Brain pericyte (primary cell): ENCODE measurements at places on chromosomes 4 and X.

GRCh38 chrX:134171661-134172587, 65.1 kb upstream of the CCDC160 start:
- DNase-seq = no peak

DNA sequence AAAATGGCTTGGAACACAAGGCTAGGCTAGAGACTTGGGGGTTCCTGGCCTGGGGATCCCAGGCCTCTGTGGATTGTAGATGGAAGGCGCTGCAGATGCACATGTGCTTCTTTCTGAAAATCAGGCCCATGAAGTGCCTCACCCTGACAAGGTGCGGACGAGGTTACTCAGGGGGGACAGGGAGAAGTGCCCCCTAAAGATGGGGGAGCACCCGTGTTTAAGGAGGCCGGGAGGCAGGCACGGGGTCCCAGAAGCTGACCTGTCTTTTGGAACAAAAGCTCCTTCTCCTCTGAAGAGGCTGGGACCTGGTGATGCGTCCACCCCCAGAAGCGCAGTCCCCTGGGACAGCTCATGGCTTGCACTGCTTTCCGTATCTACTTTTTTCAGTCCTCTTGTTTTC, 2.4 kb downstream of the PDZD4 start:
- no peak for DNase-seq

DNA sequence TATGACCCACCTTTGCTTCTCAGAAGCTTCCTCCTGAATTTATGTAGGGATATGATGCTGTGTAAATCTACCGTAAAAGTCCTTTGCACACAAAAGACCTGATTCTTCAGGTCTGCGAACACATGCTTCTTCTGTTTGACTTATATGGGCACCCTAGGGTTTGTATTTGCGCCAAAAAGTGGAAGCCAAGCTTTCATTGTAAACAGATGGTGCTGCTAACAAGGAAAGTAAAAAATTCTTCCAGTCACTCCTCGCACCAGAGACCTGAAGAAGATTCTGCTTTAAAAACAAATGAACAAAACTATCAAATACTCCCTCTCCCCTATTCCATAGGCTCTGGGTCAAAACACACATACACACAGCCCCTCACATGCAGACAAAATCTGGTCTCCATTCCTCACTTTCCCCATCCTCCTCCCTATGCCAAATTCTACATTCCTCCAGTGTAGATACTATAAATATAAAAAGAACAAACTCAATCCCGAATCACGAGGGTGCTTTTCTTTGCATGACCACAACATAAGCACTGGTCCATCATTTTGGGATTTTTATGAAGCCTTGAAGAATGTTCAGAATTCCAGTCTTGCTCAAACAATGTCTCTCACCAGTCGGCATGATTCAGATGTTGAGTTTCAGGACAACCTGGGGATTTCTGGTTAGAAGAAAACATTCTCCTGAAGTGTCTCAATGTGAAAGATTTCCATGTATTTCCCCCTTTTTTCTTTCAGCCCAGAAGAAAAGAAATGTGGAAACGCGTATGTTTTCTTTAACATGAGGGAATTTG, 125.1 kb downstream of the PALLD start:
- no peak for DNase-seq

DNA sequence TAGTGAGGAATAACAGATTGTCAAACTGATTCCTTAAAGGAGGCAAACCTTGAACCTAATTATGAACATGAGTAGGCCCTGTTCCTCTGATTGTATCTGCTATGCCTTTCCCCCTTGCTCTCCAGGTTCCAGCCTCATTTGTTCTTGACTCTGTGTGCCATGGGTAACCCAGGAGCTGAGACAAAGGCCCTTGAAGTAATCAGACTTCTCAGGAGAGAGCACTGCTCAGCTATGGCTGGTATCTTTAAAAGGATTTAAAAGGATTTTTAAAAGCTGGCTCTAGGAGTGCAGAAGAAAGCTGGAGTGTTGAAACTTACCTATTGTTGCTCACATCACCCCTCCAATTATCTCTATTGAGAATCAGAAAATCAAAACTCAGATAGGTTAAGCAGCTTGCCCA, 1565.5 kb upstream of the AGA start:
- no peak for DNase-seq

DNA sequence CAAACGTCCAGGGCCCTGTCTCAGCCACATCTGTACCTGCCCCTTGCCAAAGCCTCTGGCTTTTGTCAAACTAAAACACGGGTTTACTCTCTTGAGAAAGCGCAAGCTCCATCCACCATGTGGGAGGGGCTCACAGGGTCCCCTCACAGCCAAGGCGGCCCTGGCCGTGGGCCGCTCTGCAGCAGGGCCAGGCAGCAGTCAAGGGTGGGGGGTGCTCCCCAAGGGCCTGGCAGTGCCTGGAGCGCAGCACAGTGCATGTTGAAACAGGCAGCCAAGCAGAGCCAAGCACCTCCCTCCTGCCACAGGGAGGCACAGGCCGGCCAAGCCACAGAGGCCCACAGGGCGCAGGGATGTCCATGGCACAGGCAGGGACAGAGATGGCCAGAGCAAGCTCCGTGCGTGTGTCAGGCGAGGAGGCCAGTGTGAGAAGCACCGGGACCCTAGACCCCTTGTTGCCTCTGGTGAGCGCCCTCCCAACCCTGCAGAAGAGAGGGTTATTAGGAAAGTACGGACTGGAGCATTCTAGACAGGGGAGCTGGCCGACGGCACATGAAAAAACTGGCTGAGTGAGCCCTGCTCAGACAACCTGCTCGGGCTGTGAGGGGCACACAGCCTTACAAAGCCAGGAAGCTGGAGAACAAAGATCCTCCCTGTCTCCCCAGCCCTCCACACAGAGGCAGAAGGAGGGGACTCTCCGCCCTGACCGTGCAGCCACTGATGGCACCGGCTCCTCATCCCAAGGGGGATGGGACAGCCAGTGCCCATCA, 39.0 kb downstream of the FAM53A start:
- no peak for DNase-seq

DNA sequence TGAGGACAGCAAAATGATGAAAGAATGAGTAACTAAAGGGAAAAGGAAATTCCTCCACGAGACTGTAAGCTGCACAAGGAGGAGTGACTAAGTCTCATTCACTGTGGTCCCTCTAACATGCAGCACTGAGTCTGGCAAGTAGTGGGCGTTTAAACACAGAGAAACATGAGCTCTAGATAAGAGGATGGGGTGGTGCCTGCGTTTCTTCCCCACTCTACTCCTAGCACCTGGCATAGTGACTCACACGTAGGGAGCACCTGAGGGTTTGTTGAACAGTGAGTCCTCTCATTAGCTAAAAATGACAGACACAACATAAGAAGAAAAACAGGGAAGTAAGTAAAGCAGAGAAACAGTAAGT, 105.8 kb upstream of the CBR4 start:
- no peak for DNase-seq

DNA sequence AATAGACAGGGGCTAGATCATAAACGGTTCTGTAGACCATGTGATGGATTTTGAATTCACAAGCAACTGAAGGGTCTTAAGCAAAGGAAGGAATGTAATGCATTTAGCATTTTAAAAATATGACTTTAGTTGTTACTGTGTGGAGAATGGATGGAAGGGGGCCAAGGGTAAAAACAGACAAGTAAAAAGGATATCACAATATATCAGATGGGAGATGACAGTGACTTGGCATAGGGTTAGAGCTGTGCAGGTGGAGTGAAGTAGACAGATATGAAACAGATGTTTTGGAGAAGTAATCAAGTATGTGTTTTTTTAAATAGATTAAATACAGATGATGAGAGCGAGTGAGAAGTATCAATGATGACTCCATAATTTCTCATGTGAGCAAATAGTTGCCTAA, 1116.0 kb upstream of the TENM3 start:
- no peak for DNase-seq

DNA sequence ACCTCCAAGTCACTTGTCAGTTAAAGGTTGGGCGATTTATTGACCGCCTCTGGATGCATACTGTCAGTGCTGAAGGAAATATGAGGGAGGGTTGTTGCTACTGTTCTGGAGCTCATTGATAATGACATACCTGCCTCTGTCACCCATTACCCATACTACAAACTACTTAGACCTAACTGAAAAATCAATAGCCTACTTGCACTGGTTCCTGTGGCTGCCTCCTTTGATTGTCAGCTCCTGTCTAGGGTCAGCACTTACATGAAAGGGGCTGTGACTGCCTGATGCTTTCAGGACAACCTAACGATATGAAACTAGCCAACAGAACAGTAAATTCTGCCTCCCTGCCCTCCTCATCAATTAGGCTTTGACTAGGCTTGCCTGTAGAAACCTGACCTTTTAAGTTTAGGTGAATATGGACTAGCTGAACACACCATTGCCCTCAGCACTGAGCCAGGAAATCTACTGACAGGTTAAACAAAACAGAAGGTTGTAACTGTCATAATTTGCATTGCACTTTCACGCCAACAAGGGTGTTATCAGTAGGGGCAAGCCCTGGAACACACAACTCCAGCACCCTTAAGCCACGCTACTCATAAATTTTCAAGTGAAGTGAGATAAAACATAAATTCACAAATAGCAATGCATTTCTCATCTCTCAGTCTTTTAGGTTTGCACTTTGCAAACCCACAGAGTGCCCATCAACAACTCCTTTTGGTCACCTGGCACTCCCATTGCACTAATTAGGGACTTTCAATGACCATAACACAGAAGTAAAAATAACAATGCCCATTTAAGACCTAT, 9.0 kb upstream of the MAB21L2 start:
- no peak for DNase-seq

DNA sequence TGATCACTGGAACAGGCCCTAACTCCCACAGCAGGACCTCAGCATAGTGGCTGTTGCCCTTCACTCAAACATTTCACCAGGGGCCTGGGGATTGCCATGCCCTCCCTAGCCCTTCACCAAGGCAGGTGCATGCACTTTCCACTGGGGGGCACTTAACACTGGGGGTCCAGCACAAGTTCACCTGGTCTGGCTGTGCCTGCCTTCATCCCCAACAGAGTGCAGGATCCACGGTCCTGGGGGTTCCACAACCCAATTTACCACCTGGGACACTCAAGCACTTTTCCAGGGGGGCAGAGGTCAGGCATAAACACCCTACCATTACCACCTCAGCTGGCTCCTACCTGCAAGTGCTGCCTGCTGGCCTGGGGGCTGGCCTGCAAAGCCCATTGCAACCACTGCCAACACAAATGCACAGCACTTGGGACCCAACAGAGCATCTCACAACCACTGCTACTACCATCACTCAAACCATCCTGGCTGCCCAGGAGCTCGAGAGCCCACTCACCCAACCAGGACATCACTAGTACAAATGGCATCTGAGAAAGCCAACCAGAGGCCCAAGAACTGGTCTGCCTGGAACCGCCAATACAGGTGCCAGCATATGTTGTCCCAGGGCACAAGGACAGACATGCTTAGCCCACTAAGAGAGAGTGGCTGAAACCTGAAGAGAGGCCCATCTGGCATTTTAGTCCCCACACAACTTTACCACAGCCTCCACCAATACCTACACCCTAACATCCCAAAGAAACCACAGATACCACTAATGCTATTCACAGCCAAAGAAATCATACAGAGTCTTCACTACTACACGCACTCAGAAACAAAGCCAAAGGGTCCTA, 43.1 kb downstream of the NAT8L start:
- DNase-seq = no peak

DNA sequence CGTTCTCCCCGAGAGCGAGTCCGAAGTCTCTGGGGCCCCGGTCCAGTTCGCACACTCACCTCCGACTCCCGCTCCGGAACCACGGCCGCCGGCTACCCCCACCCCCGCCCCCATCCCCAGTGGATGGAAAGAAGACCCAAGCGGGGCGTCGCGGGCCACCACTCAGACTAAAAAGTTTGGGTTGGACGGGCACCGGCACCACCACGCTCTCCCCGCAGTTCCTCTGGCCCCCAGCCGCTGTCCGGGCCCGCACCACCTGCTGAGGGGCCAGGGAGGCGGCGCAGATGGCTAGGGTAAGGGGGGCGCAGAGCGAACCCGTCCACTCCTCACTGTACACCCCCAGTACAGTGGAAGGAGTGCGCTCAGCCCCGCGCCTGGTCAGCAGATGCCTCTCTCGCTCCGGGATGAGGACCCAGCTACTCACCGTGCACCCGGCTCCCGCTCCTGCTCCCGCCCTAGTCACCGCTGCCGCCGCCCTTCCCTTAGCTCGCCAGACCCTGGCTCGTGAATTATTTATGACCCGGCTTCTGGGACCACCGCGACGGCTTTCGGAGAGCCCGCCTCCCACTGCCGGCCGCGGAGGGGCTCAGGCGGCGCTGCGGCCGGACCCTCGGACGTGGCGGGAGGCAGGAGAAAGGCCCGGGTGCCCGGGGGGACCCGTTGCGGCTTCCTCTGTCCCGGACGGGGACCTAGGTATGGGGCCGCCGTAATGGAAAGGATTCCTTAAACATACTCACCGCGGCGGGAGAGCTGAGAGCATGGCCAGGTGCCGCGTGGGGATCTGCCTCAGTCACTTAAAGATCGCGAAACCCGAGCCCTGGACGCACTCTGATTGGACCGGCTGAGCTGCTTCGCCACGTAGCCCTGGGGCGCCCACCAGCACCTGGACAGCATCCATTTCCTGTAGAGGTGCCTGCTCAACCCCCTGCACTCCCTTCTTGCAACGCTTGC, at the start of gene PROM1:
Gene PROM1, minus strand, starts transcription at position 783 of the 951 bp plus-strand sequence. CDS start 8,117 bp downstream, outside the sequence.
- DNase-seq = no peak

DNA sequence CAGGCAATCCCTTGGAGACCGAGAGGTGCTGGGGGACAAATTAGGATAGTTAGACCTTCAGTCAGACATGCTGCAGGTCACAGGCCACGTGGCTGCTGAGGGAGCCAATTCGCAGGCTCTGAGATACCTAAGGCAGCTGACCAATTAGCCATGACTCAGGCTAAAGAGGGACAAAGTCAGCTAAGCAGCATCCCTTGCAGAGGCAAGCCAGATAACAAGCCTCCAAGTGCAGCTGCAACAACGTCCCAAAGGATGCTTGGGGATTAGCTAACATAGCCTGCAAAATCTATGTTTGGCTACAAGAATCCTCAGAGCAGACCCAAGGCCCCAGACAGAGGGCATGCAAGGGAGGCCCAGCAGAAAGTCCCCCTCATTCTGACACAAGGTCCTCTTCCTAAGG, 93.5 kb downstream of the SEL1L3 start:
- DNase-seq = no peak
